ENCODE measurements at places on chromosomes 16 and 17. TPM values are rescaled to one million over a fixed set of nuclear protein-coding genes. Genes with fewer than 3 reads are reported as not detected.

PRSS33 gene
- 0.29 TPM for total RNA-seq

CCL5 gene
- 158 TPM for total RNA-seq

TMEM235 gene
- total RNA-seq: not detected

KRT20 gene
- not detected for total RNA-seq

MT1F gene
- 7.7 TPM for total RNA-seq

DNA sequence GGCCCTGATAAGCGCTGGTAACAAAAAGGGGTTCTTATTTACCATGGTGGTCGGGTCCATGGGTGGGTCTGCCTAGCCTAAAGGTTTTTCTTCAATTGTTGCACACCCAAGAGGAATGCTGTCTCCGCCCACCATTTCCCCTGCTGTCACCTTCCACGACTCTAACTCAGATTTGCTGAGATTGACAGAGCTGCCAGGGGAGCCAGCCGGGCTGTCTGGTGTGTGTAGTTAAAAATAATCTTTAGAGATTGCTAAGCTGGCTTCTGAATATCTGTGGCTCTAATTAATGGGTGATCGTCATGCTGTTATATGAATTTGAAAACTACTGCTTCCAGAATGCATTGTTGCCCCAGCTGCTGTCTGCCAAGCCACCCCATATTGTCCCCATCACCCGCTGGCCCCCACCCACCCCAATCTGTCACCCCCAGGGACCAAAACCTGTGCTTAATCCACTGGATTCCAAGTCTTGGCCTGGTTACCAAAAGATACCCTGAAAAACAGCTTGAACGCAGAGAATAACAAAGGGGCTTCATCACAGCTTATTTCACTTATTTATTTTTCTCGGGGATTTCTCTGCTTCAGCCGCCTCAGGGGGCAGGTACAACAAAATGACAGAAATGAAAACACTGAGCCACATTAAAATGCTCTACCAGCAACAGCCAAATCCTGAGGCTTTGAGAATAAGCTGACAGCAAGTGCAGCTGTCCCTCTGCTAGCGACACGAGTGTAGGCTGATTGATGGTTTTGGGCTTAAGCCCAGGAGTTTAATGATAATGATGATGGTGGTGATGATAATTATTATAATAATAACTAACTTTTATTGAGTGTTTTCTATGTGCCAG is 46.1 kb upstream of the NLK start:
- no peak for DNase-seq

GRCh38 chr16:28904363-28904762 is 20.7 kb downstream of the RABEP2 start:
- DNase-seq: no peak

GRCh38 chr17:47280072-47280811 is 26.6 kb downstream of the ITGB3 start:
- DNase-seq: no peak

- DNase-seq: no peak
Observed at GRCh38 chr17:73933871-73934270, 269.6 kb upstream of the RPL38 start.

- DNase-seq: no peak
Observed at GRCh38 chr17:33318241-33318640, 25.1 kb upstream of the ASIC2 start.

DNA sequence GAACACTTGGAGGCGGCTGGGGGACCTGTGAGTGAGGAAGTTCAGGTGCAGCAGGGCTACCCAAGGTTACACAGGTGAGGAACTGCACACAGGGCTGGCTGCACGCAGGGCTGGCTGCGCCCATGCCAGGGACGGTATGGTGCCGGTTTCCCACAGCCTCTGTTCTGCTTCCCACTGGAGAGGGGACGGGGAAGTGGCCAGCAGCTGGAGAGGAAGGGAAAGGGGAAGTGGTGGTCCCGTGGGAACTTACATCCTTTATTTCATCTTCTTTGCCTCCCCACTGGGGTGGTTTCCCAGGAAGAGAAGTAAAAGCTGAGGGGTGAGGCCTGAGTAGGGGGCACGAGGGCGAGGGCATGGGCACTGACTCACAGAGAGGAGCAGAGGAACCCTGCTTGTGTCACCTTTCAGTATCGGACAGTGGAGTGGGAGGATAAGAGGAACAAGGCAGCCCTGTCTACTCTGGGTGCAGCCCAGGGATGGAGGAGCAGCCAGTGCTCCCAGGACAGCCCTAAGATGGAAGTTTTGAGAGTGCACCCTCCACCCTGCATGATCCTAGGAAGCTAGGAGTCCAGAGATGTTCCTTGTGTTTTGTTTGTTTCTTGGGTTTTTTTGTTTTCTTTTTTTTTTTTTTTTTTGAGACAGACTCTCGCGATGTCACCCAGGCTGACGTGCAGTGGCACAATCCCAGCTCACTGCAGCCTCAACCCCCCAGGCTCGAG is 25.5 kb upstream of the CDH1 start:
- peak; percentile 20 for DNase-seq

DNA sequence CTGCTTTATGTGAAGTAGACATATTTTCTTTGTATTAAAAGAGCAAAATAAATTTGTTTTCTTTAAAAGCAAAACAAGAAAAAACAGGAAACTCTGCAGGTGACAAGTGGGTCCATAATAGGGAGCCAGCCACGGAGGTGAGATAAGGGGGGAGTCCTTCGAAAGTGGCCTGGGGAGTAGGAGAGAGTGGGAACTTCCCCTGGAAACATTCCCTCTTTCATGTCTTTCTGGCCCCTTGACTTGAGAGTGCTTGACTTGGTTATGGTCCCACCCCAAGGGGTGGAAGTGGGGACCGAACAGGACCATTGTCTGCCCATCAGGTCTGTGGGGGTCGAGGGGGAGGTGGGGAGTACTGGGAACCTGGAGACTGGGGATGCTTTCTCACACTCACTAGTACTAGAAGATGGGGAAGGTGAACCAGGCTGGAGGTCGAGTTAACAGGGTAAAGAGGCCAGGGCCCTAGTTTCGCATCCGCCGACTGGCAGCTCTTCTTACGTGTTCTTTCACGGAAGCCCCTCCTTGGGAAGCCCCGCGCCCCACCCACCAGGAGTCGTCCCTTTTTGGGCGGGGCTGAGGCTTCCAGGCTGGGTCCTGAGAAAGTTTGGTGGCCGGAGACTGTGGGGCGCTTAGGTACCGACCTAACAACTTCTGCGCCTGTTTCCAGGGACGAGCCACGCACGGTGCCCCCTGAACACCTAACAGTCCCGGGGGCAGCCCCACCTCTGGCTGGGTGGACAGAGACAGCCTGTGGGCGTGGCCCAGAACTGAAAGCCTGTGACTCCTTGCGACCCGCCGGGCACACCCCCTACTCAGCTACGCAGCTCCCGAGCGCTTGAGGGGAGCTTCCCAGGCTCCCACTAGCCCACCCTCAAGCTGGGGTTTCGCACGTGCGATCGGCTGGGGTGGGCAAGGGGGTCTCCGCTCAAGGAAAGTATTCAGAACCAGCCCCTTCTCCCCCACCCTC is 790 bp downstream of the TRADD start:
- DNase-seq: peak; percentile 94

DNA sequence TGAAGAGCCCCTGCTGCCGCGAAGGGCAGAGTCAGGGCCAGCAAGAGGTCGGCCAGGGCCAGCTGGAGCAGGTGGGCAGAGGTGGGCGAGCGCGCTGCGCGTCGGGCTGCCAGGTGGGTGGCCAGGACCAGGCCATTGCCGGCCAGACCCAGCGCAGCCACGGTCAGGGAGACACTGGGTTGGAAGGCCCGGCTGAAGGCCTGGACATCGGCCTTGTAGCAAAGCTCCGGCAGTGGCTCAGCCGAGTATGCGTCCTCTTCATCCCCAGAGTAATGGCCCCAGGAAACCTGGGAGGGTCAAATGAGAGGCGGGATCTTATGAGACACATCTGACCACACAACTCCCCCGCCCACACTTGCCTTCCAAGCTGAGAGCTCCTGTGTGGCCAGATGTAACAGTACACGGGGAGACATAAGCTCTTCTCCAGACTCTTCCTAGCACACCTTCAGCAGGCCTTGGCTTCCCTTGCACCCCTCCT is 1.3 kb downstream of the CCR10 start:
- DNase-seq: no peak

- no peak for DNase-seq
Observed at GRCh38 chr16:50284131-50284911, 18.0 kb downstream of the ADCY7 start.

DNA sequence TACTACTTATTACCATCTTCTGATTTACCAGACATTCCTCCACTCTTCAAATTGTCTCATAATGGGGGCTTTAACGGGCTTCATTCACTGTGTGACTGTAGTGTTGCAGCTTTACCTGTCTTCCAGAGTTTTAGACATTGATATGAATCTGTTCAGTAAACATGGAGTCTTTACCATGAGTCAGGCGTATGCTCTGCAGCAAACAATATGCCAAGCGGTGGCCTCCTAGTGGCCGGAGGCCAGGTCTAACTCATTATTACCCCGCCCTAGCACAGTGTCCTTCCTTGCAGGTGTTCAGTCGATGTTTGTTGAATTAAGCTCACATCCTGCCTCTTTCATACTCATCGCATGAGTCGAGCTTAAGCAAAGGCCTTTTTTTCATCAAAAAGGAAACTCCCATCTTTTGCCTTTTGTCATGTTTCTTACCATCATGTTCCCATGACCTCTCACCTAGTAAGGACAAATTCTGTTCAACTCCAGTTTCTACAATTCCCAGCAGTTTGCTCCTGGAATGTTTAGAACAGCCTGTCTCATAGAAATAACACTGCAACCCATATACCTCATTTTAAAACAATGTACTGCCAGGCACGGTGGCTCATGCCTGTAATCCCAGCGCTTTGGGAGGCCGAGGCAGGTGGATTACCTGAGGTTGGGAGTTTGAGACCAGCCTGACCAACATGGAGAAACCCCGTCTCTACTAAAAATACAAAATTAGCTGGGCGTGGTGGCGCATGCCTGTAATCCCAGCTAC is 39.4 kb downstream of the TUBD1 start:
- DNase-seq: peak; percentile 76

- no peak for DNase-seq
Observed at GRCh38 chr17:9658593-9659211, 13.4 kb downstream of the USP43 start.

GRCh38 chr16:31357324-31358109 is 2.5 kb downstream of the ITGAX start:
- no peak for DNase-seq

- no peak for DNase-seq
Observed at GRCh38 chr17:56074361-56074890, 78.8 kb upstream of the ANKFN1 start.

- no peak for DNase-seq
Observed at GRCh38 chr17:78174346-78174869, 6.0 kb downstream of the SYNGR2 start.

- no peak for DNase-seq
Observed at GRCh38 chr16:27258241-27258734, 10.3 kb downstream of the NSMCE1 start.
